Calu3 (cell line): ENCODE measurements at places on chromosomes 4 and X. TPM values are rescaled to one million over a fixed set of nuclear protein-coding genes. Genes with fewer than 3 reads are reported as not detected.

- DNase-seq, result no peak
These were observed 4.2 kb downstream of the TACC3 start for GRCh38 chr4:1725521-1725920.

DNA sequence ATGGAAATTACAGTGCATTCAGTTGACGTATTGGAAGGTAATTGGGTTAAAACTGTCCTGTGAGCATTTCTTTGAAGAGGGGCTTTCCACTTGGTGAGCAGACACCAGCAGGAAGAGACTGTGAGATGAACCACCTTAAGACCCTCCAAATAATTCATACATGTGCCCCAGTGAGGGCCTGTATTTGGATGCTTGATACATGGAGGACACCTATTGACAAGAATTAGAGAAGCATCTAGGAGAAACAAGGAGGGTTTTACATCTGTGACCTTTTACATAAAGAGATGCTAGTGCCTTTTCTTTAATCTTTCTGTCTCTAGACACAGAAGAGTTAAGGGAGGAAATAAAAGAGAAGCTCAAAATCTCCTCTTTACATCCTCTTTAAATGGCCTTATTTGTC, 1115.3 kb upstream of the IGFBP7 start:
- no peak for DNase-seq

- DNase-seq, result peak; percentile 79
These were observed 12.7 kb downstream of the TKTL1 start for GRCh38 chrX:154308108-154308946.

DNA sequence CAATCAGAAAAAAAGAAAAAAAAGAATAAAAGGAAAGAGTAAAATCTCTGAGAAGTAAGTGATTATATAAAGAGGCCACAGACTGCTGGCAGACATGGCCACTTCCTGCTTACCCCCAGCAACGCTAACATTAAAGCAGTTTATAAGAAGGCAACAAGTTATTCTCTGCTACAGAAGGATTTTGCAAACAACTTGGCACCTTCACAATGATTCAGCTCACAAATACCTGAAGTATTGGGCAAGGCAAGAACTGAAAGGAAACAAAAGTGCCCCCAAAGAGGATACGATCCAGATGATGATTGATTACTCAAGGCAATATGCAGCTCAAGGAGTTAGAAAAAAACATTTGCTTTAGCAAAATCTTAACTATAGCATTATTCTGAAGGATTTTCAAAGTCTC, 718.8 kb downstream of the KLHL13 start:
- no peak for DNase-seq

- peak; percentile 10 for DNase-seq
These were observed 69.2 kb upstream of the PNPLA4 start for GRCh38 chrX:7996414-7996813.

- no peak for DNase-seq
These were observed at the start of gene P2RY4 for GRCh38 chrX:70260104-70260503. Gene P2RY4, minus strand, starts transcription at chrX:70260204. Its CDS starts 580 bp downstream, at chrX:70259624.

DNA sequence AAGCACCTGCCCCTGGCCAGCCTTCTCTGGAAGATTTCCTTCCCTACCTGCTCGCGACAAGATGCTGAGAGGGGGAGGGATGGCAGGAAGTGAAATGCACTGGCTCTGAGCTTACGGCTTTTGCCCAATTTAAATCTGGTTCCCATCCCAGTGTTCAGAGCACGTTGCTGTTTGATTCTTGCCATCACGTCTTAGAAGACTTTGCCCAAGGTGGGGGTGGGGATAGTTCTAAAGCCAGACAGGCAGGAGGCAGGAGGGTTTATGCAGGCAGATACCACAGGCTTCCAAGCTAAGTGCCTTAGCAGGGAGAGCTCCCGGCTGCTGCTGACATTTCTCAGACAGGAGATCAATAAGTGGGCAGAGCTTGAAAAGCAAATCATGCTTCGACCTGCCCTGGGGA, 393.9 kb downstream of the MID1IP1 start:
- peak; percentile 20 for DNase-seq

AMER1 gene
- total RNA-seq, result 6.7 and 7.5 TPM in 2 replicates

DNA sequence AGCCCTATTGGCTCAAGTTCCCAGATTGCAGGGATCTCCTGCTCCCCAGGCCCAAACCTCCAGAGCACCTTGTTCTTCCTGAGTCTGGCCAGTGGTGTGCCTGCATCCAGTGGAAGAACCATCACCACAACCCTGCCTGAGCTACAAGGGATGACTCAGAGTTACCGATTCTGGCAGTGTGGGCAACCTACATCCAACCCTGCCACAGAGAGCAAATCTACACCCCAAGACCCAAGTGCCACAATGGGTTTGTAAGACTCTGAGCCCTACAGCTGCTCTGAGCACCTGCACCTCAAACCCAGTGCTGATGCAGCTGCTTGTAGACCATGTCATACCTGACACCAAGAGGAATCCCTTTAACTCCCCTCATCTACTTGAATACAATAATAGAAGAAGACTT, 110.0 kb downstream of the SOWAHB start:
- no peak for DNase-seq

DNA sequence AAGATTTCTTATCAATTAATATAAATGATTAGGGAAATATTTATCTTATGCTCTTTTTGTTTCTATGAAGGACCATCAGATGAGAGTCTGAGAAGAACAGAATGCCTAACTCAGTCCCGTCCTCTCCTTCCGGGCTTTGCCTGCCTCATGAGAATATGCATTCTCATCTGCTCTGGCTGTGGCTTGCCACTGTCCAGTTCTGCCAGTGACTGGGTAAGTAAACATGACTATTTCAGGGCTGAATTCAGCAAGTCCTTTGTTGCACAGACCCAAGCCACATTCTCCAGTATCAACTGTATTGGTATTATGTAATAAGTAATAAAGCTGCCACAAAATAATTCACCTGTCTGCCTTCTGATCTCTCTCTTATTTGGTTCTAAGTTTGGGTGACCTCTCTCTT, 110.7 kb downstream of the WDFY3 start:
- DNase-seq, result no peak

VEGFD gene
- total RNA-seq, result 0.97 and 1.6 TPM in 2 replicates

GRCh38 chr4:184099535-184099966, 118.1 kb downstream of the ENPP6 start:
- no peak for DNase-seq

BEX5 gene
- total RNA-seq, result 3.9 and 4.8 TPM in 2 replicates

DNA sequence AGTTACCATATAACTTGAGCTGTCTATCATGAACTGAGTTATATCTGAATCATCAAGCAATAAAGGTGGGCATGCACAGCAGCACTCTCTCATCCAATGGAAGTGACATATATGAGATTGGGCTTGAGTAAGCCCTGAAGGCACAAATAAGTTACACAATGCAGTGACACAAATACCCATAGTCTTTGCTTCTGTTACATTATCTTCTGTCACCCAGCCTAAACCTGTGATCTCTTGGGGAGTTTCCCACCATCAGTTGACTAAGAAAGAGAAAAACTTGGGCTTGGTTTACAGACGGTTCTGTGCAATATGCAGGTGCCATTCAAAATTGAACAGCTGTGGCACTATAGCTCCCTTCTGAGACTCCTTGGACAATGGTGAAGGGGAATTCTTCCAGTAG, 138.8 kb upstream of the IL15 start:
- no peak for DNase-seq

DNA sequence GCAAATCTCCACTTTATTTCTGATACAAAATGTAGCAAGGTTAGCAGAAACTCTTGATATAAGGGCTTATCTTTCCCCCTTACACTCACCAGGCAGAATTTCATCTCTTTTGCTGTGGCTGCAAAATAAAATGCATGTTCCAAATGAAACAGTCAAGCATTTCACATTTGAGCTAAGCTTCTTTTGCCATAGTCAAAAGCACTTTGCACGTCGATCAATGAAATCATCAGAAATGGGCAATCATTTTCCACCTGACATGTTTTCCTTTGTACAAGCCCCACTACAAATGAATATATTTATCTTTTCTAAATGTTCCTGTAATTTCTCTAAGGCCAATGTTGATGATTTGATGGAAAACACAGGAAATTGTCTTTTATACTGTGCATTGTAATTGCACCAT, 178.4 kb downstream of the ANKRD50 start:
- DNase-seq, result no peak

BEX2 gene
- total RNA-seq, result 2.5 and 4.0 TPM in 2 replicates

ANOS1 gene
- 0.33 and 0.56 TPM in 2 replicates for total RNA-seq

GRCh38 chrX:72025236-72025770, 106.4 kb downstream of the RTL5 start:
- DNase-seq, result no peak

TLR2 gene
- total RNA-seq, result 7.0 and 10.8 TPM in 2 replicates

- DNase-seq, result no peak
These were observed 1873.7 kb upstream of the IGFBP7 start for GRCh38 chr4:58983887-58984286.

DNA sequence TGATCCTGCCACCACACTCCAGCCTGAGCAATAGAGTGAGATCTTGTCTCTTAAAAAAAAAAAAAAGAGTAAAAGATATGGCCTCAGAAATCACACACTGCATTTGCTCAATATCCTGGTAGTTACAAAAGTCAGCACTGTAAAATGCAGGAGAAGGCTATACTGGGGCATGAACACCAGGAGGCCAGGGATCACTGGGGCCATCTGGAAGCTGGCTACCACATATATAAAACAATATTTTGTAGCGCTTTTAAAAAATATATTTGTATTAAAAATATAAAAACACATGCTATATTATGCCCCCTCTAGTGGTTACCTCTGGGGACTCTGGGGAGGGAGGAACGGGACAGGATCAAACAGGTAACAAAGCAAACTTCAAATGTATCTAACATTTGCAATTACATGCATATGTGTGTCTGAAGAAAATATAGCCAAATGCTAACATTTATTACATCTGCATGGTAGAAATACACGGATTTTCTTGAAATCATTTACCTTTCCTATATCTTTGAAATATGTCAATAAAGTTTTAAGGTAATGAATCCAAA, 4.0 kb downstream of the C4orf46 start:
- peak; percentile 41 for DNase-seq

PAK3 gene
- 0.50 and 0.88 TPM in 2 replicates for total RNA-seq

GRCh38 chrX:3017492-3017891, 11.1 kb downstream of the ARSH start:
- no peak for DNase-seq

ODAPH gene
- not detected in 2 replicates for total RNA-seq

C4orf36 gene
- total RNA-seq, result 1.7 and 1.9 TPM in 2 replicates

NWD2 gene
- total RNA-seq, result 1.4 TPM in 2 replicates

DNA sequence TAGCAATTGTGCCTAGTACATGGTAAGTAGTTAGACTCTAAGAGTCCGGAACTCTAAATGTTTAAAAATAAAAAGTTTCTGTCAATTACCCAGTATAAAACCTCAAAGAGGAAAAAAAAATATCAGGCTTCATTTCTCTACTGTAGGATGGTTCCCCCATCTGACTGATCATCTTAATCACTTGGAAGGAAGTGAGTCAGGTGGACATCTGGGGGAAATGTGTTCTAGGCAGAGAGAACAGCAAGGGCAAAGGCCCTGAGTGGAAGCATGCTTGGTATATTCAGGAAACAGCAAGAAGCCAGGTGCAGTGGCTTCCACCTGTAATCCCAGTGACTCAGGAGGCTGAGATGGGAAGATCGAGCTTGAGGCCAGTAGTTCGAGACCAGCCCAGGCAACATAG, 2.9 kb upstream of the EIF1AX start:
- no peak for DNase-seq
